Stimulated activated CD8-positive, alpha-beta memory T cell treated with anti-CD3 and anti-CD28 coated beads, Interleukin-15, amount 100 ng/mL, for 24 hours (primary cell): ENCODE measurements at places on chromosomes 3 and 15.

DNA sequence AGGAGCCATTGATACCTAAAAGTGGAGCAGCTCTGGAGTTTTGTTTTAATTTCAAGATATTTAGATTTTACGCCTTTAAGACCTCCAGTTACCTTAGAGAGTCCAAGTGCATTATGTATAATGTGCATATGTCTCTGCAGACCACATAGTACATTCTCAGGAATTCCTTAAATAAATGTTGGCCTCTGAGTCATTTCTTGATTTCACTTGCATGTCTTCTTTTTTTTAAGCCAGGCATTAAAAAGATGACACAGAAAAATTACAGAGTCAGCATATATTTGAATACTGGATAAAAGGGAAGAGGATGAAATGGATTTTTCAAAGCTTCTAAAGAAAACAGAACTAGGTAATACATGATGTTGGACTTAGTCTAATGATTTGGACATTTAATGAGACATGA is 125.2 kb downstream of the TMCO5A start:
- no peak for DNase-seq

DNA sequence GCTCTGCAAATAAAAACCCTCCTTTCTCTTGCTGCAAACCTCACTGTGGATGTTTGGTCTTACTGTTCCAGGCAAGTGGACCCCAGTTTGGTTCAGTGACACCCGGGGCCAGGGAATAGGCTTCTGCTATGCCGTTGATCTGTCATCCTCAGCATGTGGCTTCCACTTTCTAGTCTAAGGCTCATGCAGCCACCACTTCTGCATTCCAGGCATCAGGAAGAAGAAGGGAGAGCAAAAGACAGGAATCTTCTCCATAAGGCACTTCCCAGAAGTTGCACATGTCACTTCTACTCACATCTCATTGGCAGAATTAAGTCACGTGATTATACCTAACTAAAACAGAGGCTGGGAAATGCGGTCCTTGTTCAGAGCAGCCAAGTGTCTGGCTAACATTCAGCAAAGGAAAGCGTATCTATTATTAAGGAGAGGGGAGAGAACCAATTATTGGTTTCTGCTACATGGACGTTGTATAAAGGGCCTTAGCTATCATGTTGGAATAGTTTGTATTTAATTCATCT is 173.6 kb upstream of the PFN2 start:
- no peak for DNase-seq

GRCh38 chr15:33089878-33090757 is 104.4 kb downstream of the FMN1 start:
- no peak for DNase-seq

DNA sequence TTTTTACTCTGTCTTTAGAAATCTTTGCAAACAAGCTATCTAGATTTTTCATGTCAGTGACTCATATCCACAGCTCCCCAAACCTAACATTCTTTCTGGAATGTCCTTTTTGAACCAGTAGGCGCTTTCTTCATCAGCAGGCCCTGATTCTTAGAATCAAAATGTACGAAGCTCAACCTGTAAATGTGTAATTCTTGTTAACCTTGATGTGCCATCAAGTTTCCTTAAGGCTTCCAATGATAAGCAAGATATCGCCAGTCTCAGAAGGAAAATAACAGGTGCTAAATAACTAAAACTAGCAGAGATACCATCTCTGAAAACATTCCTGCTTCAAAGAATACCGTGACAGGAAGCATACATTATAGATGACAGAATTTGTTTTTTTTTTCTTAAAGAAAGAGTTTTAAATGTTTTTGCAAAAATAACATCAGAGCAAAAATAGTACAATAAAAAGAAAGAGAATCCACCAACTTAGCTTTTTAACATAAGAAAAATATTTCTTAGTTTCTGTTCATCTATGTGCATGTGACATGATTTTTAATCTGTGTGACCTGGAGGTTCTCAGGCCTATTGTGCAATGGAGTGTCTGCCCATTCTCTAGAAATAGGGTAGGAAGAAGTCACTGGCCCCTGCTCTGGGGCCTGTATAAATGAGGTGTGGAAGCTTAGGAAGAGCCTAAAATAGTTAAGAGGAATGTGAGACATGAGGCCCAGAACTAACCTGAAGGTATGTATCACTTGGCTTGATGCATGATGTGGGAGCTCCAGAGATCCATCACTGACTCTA is 14.7 kb upstream of the SECISBP2L start:
- DNase-seq: no peak

DNA sequence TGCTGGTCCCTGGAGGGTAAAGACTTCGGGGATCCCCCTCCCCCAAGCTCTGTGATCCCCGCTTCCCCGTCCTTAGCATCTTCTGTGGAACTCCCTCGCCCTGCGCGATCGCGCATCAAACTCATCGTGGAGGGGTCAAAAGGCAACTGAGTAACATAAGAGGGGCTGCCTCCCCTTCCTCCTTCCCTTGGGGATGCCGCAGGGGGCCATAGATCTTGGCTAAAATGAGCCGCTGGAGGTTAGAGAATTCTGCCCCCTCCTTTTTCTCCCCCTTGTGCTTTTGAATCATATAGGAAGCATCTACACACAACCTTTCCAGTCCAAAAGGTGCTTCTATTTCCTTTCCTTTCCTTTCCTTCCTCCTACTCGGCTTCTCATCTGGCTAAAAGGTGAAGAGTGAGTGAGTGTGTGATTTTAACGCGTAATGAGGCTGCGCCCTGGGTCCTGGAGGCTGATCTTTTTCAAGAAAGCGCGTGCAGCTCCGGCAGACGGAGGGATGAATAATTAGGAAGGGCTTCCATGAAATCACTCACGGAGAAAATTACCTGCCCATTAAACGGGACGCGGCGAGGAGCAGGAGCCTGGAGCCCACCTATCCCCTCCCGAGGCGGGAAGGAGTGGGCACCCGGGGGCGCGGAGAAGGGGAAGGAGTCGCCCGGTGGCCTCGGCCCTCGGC is 831 bp upstream of the ROBO2 start:
- no peak for DNase-seq

GRCh38 chr3:178454726-178455125 is 81.5 kb upstream of the KCNMB2 start:
- DNase-seq: no peak
